ENCODE measurements at places on chromosomes 4 and X.

- DNase-seq, result no peak
Measured at GRCh38 chr4:86223472-86223871, 136.4 kb downstream of the MAPK10 start.

DNA sequence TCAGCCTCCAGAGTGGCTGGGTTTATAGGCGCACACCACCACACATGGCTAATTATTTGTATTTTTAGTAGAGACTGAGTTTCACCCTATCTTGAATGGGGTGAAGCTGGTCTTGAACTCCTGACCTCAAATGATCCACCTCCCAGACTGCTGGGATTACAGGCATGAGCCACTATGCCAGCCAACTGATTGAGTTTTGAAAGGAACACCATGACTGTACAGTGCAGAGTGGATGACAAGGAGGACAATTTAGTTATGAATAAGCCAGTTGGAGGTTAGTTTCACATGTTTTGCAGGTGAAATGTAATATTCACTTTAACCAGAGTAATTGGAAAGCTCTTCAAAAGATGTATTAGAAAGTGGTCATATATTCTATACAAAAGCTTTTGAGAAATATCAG, 60.8 kb downstream of the PCDH18 start:
- no peak for DNase-seq

DNA sequence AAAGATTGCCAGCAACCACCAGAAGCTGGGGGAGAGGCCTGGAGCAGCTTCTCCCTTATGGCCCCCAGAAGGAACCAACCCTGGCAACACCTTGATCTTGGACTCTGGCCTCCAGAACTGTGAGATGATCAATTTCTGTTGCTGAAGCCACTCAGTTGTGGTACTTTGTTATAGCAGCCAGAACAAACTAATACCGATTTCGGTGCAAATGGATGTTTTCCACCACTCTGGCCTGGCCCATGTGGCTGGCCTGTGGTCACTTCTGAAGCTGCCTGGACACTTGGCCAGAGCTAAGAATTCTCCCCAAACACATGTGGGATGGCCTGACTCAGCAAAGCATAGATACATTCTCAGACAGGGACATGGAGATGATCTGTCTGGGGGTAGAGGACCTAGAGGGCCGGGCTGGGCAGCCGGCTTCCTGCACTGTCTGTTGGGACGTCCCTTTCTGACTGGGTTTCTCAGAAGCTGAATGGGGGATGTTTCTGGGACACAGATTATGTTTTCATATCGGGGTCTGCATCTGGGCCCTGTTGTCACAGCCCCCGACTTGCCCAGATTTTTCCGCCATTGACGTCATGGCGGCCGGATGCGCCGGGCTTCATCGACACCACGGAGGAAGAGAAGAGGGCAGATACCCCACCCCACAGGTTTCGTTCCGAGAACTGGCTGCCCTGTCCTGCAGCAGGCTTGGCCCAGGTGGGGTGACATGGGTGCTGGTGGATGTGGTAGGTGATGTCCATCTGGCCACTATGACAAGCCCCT, 4.1 kb downstream of the FOXP3 start:
- DNase-seq, result no peak

- DNase-seq, result no peak
Measured at GRCh38 chrX:136810493-136810892, 29.8 kb upstream of the ARHGEF6 start.

GRCh38 chr4:36348403-36348938, 67.1 kb downstream of the DTHD1 start:
- peak; percentile 35 for DNase-seq

Measured in CD4-positive, alpha-beta T cell treated with Interleukin-4 for 1 hour (primary cell).